Fibroblast of the aortic adventitia (primary cell): ENCODE measurements at places on chromosomes 16 and 17. TPM values are rescaled to one million over a fixed set of nuclear protein-coding genes. Genes with fewer than 3 reads are reported as not detected.

The AOC2 gene
- 0.25 and 0.72 TPM in 2 replicates for total RNA-seq

The TSNAXIP1 gene
- 0.99 and 1.8 TPM in 2 replicates for total RNA-seq

The CCNF gene
- 2.2 and 21.1 TPM in 2 replicates for total RNA-seq

The NAGLU gene
- 28.9 and 41.8 TPM in 2 replicates for total RNA-seq

The VTN gene
- 0.09 and 0.82 TPM in 2 replicates for total RNA-seq

The EVPLL gene
- total RNA-seq = not detected in 2 replicates

The PSMC5 gene
- total RNA-seq = 60.9 and 68.2 TPM in 2 replicates

The TMEM235 gene
- not detected in 2 replicates for total RNA-seq

The KRTAP17-1 gene
- total RNA-seq = not detected in 2 replicates

The C16orf96 gene
- total RNA-seq = under 0.01 TPM in 1 of 2 replicates, not detected in the other

The TNFRSF17 gene
- not detected in 2 replicates for total RNA-seq
